Brain (organoid and tissue), 16 donors: ENCODE measurements at places on chromosomes 12 and 14.

- no peak for DNase-seq
Observed at GRCh38 chr12:45269412-45269751, 53.5 kb downstream of the ANO6 start.

GRCh38 chr14:103124501-103125001 is 1.3 kb downstream of the TNFAIP2 start:
- DNase-seq, result no peak

DNA sequence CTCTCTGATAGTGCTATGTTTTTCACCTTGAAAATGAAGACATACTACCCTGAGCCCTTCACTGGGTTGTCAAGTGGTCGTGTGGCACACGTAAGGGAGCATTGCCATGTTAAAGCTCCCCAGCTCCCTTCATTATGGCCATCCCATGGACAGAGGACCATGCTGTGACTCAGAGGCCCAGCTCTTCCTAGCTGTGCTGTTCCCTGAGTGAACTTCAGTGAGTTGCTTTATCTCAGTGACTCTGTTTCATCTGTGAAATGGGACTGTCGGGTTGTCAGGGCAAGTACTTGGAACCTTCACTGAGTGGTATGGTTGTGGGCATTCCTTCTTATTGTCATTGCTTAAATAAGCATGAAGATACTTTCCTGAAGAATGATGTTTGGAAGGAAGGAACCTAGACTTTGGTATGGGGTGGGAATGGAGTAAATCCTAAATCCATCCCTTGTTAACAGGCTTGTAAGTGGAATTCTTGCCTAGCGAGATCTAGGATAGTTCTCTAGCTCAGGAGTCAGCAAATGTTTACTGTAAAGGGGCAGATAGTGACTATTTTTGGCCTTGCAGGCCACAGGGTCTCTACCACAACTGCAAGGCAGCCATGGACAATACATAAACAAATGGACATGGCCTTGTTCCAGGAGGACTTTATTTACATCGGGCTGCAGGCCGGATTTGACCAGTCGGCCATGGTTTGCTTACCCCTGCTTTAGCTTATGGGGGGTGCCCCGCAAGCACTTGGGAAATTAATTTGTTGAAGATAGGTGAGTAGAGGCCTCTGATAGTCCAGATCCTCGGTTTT is 283.5 kb downstream of the ZFP36L1 start:
- no peak for DNase-seq

- DNase-seq, result no peak
Observed at GRCh38 chr12:2246358-2246757, 193.6 kb downstream of the CACNA1C start.

- DNase-seq, result peak; percentile 90
Observed at GRCh38 chr12:57549909-57550640, at the start of gene KIF5A. Gene KIF5A, plus strand, starts transcription at chr12:57550044. Its CDS starts 228 bp downstream, at chr12:57550272.

GRCh38 chr14:60722357-60723115 is 1.6 kb downstream of the SIX4 start:
- DNase-seq, result peak; percentile 48

DNA sequence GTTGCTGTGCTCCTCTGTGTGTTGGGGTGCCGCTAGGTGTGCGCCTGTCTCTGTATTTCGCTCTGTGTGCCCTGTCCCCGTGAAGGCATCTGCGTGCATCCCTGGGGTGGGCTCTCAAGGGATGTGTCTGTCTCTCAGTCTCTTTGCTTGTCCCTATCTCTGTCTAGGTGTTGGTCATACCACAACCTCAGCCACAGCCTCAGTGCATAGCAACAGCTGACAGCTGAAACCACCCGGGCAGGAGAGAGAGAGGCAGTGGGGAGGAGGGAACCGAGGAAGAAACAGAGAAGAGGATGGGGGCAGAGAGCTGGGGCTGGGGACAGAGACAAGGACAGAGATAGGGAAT is 953 bp upstream of the NXPH4 start:
- DNase-seq, result peak; percentile 53

DNA sequence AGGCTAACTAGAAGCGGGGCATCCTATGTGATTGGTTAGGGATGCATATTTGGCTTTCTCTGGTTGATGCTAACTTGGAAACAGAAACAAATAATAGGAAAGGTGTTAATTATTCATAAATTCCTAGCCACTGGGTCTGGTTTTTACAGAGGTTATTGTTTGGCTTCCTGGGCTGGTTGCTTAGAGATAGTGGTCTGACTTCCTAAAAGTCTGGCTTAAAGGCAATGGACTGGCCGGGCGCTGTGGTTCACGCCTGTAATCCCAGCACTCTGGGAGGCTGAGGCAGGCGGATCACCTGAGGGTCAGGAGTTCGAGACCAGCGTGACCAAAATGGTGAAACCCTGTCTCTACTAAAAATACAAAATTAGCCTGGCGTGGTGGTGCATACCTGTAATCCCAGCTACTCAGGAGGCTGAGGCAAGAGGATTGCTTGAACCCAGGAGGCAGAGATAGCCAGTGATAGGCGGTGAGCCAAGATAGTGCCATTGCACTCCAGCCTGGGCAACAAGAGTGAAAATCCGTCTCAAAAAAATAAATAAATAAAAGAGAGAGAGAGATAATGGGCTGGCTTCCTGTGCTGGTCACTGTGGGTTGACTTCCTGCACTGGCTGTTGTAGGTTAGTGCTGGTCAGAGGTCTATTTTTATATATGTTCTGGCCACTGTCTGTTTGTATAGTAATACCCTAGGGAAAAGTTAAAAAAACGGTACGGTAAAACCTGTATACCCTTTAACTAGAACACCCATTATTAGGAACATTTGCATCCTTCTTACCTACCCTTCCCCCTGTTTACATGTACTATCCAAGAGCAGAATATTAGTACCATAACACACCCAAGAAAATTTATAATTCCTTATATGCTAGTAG is 24.1 kb downstream of the OR6S1 start:
- DNase-seq, result no peak

GRCh38 chr12:127560041-127560478 is 706.9 kb upstream of the TMEM132C start:
- DNase-seq, result no peak

DNA sequence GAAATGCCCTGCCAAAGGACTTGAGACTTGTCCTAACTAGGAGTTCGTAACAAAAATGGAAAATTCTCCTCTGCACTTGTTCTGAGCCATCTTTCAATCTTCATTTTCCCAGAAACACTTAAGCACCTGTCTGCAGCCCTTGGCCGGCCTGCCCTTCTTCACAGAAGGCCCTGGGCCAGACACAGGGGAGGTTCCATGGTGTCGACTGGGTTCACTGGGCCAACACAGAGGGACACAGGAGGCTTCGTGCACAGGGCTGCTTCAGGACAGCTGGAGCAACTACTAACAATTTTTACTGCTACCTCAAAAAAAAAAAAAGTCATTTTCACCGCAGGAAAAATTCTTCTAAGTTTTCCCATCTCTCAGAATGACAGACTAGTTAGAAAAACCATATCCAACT is 19.6 kb downstream of the NID2 start:
- DNase-seq, result no peak

DNA sequence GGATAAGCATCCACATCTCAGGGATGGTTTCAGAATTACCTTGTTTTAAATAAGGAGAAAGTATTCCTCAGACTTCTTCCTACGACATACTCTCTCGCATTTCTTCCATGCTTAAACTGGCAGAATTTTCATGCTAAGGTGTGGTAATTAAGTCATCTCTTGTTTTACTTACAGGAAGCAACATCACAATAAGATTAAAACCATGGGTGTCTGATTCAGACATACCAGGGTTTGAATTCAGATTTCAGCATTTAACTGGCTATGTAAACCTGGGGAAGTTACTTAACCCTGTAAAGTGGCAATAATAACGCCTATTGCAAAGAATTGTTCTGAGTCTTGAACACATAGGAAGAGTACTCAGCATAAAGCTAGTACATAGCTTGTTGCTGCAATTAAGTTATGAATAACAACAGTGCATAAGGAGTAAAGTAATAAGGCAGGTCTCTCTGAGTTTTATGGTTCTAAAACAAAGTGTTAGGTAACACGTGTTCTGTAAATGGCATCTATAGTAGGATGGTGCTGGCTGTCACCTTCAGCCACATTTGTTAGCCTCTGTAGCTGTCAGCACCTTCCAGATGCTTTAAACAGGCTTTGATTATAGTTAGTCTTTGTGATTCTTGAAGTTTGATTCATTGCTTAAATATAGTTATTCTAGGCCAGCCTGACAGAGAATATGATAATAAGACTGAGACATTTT is 38.8 kb downstream of the IFT43 start:
- no peak for DNase-seq

GRCh38 chr12:106415134-106415533 is 57.6 kb downstream of the POLR3B start:
- no peak for DNase-seq

DNA sequence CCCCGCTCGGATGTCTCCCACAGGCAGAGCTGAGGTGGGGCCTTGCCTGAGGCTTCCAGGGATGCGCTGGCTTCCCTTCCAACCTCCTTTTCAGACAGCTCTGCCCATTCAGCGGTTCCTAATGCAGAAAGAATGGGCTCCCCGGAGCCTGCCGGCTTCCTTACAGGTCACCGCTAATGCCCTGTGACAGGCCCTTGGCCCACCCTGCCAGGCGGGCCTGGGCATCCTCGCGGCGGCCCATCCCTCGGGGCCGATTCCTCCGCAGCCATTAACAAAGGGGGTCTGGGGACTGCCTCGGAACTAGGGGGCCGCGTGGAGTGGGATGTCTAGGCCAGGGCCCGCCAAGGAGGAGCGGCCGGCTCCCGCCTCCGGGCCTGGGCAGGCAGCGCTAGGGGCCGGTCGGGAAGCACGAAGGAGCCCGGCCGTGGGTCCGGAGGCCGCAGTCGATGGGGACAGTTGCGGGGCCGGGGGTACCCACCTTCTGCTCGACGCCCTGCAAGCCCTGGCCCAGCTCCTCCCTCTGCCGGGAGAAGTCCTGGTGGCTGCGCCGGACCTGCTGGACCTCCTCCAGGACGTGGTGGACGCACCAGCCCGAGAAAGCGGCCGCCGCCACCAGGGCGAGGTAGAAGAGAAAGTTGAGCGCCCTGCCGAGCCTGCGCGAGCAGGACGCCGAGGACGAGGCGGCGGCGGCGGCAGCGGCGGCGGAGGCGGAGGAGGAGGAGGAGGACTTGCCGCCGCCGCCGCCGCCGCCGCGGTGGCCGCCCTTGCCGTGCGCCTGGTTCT is 738 bp downstream of the CKAP4 start:
- peak; percentile 53 for DNase-seq

GRCh38 chr14:49092345-49092744 is 493.8 kb downstream of the RPS29 start:
- no peak for DNase-seq

- no peak for DNase-seq
Observed at GRCh38 chr12:82872088-82872487, 185.4 kb downstream of the TMTC2 start.

DNA sequence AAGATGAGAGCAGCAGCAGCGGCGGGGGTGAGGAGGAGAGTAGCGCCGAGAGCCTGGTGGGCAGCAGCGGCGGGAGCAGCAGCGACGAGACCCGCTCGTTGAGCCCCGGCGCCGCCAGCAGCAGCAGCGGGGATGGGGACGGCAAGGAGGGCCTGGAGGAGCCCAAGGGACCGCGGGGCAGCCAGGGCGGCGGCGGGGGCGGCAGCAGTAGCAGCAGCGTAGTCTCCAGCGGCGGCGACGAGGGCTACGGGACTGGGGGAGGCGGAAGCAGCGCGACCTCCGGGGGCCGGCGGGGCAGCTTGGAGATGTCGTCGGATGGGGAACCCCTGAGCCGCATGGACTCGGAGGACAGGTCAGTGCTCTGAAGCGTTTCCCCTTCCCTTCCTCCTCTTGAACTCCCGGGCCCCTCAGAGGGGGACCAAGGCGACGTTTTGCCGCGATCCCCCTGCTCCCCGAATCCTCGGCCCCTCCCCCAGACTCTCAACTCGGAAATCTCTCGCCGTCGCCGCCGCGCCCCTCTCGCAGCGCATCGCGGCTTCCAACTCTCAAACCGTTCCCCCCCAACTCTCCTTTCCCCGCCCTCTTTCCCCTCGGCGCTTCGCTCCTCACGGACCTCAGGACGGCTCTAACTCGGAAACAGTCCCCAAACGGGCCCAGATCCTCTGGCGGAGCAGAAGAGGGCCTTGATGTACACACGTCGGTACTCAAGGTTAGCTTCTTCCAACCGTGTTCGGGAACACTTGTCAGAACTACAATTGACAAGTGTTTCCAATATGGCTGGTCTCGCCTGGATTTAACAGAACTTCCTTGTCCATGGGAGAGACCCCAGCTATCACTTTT is 947 bp downstream of the AEBP2 start:
- peak; percentile 77 for DNase-seq

- DNase-seq, result no peak
Observed at GRCh38 chr12:127125607-127126259, 1141.2 kb upstream of the TMEM132C start.

- no peak for DNase-seq
Observed at GRCh38 chr12:63958876-63959580, 114.5 kb downstream of the SRGAP1 start.

- DNase-seq, result no peak
Observed at GRCh38 chr12:69275471-69275891, 36.1 kb downstream of the CPSF6 start.

- DNase-seq, result peak; percentile 12
Observed at GRCh38 chr12:79233341-79233781, 368.8 kb downstream of the SYT1 start.

GRCh38 chr12:109765446-109765810 is 51.8 kb downstream of the FAM222A start:
- no peak for DNase-seq

- DNase-seq, result peak; percentile 62
Observed at GRCh38 chr12:54126029-54126695, 62.6 kb downstream of the SMUG1 start.

GRCh38 chr12:24608637-24609285 is 340.1 kb downstream of the BCAT1 start:
- DNase-seq, result no peak

- no peak for DNase-seq
Observed at GRCh38 chr12:33828326-33828725, 194.0 kb upstream of the ALG10 start.

DNA sequence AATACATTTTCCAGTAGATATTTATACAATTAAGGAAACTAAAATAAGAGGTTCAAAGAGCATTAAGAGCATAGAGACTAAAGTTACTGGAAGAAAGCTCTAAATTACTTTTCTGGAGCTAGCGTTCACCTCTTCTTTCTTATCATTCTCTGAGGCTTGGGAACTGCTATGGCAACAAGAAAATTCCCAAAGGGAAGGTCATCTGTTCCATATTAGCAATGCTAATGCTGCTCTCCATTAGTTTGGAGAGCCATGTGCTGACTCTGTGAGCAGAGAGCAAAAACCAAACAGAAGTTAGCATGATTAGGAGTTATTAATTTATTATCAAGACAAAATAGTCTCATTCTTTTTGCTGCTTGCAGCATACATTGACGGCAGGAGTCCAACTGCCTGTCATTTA is 143.1 kb upstream of the SLC16A7 start:
- peak; percentile 37 for DNase-seq

DNA sequence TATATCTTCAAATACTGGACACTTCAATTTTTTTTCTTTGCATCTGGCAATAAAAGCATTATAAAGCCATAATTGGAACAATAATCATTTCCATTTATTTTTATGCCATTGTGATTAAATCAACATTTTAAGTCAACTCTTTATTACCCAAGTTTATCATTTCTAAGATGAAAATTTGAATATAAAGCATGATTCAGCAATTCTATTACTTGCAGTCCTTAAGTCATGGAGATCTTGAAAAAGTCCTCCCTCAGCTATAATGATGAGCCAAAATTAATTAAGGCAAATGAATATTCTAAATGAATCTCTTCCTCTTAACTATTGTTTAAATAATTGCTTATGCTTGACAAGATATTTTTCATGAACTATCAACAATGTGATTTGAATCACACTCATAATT is 65.7 kb downstream of the LIN7A start:
- no peak for DNase-seq

- DNase-seq, result no peak
Observed at GRCh38 chr14:93017898-93018297, 94.9 kb downstream of the CHGA start.

GRCh38 chr12:126040307-126040706 is 975.1 kb downstream of the AACS start:
- no peak for DNase-seq

GRCh38 chr14:65664436-65664835 is 251.9 kb downstream of the FUT8 start:
- no peak for DNase-seq
